Stimulated activated CD4-positive, alpha-beta T cell treated with anti-CD3 and anti-CD28 coated beads, Interleukin-4, amount 100 ng/mL, for 1 hour (primary cell): ENCODE measurements at places on chromosomes 4 and X.

DNA sequence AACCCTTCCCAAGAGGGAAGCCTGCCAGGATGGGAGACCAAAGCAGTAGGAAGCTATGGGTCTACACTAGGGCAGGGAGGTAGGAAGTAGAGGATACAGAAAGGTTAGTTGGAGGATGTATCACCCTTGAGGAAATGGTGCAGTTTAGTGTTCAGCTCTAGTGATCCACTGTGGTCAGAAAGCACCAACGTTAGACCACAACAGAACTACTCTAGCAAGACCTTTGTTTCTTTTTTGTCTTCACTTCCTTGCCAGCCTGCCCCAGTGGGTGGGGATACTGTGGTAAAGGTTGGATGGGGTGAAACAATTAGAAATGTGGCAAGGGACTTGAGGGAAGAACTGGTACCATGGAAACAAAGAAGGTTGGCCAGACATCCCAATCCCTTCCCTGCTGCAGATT is 83.3 kb downstream of the DDIT4L start:
- DNase-seq = no peak

DNA sequence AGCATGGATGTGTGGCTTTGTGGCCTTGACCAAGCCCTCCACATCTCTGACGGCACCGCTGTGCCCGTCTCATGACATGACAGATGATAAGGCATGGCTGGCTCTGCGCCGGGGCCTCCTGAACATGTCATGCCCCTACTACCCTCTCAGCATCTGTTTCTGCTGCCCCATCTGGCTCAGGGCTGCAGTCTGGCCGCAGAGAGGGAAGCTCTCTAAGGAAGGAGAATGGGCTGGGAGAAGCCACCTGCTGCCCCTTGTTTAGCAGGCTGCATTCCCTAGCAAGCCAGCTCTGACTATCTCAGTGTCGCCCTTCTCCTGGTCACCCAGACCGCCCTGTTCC is 7.2 kb downstream of the ZNF185 start:
- no peak for DNase-seq

- no peak for DNase-seq
Observed at GRCh38 chr4:178556796-178557195, 1114.6 kb upstream of the AGA start.

GRCh38 chrX:5802391-5802790 is 426.3 kb downstream of the NLGN4X start:
- DNase-seq = no peak

DNA sequence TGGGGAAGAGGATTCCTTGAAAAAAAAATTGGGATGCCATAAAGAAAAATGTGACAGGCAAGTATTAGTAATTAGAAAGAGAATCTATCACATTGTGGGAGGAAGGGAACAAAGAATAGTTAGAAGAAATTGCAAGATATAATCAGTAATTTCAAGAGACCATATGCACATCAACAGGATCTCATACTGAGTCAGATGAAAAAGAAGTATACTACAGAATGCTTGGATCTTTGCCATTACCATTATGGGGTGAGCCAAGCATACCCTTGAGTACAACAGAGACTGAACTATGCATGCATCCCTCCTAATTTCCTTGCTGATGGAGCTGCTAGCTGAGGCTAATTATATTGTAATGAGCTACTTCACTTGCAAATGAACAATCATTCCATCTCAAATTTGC is 287.6 kb downstream of the PAPSS1 start:
- no peak for DNase-seq

GRCh38 chrX:103212749-103213457 is 2.0 kb upstream of the BEX4 start:
- DNase-seq = no peak

DNA sequence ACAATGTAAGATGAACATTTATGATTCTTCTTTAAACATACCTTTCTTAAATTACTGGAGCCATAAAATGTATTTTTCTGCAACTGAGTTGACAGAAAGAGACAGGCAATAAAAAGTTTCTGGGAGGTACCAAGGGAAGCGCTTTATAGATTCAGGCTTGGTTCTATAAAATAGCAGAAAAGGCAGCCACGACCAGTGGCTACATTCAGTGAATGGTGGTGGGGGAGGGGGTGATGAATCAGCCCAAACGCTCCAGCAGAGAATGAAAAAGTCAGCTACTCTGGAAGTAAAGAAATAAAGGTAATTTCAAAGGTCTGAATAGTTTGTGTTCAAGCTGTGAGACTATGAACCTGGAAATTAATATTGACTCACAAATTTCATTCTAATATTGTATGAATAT is 456.1 kb downstream of the KCTD8 start:
- DNase-seq = no peak

- DNase-seq = no peak
Observed at GRCh38 chrX:64580605-64581004, 185.4 kb upstream of the MTMR8 start.

DNA sequence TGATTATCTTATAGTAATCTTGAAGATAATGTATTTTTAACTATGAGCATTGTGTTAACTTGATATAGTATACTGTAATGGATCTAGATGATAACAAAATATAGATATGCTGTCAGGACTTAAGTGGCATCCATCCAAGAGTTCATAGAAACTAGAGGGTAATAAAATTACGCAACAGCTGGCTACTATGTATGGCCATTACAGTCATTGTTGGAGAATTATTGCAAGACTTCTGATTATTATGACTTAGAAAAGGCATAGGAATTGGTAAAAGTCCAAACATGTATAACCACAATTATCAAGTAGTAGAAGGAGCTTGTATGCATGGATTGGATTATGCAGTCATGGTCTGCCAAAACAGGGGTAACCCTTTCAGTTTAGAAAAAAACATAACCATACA is 9.5 kb downstream of the OGT start:
- no peak for DNase-seq

- no peak for DNase-seq
Observed at GRCh38 chrX:56766554-56767347, 37.7 kb downstream of the NBDY start.

DNA sequence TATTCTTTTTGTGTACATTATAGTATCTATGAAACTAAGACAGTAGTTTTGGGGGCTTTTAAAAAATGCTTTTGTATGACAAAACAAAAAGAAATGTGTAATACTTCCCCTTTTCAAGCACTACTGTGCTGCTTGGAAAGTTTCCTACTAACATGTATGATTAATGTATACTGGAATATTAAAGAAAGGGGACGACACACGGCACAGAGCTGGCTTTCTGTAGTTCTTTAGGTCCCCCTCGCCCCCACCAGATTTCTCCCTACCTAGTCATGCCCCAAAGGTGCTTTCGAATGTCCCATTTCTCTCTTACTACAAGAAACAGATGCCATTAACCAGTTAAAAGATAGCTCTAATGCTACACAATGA is 1.6 kb upstream of the AP1S2 start:
- DNase-seq = no peak

DNA sequence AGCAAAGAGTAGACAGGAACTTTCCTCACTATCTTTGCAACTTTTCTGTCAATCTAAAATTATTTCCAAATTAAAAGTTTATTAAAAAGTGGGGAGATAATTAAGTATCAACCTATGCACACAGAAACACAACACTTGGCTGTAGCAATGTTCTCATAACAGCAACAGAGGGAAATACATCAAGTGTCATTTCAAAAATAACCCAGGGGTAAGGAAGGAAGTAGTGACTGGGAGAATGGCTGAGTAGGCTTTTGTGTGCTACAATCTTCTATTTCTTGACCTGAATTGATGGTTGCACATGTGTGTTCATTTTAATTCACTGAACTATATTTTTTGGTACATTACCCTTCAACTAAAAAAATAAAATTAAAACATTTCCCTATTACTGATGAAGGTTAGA is 67.5 kb downstream of the ABCG2 start:
- DNase-seq = no peak

GRCh38 chr4:20217521-20217920 is 34.2 kb upstream of the SLIT2 start:
- no peak for DNase-seq

DNA sequence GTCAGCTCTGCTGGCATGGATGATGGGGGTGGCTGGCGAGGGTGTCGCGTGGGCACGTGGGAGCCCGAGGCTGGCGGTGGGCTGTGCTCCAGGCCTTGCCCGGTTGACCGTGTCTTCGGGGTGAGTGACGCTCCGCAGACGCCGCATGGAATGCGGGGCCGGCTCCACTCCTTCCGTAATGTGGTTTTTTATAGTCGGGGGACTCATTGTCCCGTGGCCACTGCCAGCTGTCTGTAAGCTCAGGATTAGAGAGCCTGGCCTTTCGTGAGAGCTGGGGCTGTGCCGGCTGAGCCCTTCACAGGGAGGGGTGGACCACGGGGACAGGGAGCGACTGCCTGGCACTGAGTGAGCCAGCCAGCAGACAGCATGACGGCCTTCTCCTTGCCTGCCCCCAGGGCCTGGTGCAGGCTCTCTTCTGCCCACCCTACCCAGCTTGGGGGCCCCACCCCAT is 20.4 kb downstream of the DOK7 start:
- DNase-seq = no peak

- DNase-seq = no peak
Observed at GRCh38 chrX:107721318-107721717, 54.3 kb downstream of the TSC22D3 start.

DNA sequence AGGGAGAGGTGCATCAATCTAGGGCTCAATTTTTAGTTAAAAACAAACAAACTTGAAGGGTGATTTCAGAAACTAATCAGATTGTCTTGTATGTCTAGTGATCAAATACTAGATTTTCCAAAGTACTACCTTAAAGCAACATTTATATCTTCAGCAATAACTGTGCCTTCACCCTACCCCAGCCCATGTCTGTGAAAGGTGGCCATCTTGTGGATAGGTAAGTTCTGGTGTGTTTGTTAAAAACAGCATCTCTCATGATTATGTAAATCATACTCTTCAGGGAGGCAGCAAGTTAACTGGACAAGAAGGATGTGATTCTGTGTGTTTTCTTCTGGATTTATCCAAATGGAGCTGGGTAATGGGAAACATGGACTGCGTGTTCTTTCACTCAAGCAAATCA is 81.4 kb upstream of the ACSL1 start:
- DNase-seq = no peak

- no peak for DNase-seq
Observed at GRCh38 chr4:36325499-36325898, 44.1 kb downstream of the DTHD1 start.

- no peak for DNase-seq
Observed at GRCh38 chrX:108159028-108159670, 67.6 kb downstream of the ATG4A start.

DNA sequence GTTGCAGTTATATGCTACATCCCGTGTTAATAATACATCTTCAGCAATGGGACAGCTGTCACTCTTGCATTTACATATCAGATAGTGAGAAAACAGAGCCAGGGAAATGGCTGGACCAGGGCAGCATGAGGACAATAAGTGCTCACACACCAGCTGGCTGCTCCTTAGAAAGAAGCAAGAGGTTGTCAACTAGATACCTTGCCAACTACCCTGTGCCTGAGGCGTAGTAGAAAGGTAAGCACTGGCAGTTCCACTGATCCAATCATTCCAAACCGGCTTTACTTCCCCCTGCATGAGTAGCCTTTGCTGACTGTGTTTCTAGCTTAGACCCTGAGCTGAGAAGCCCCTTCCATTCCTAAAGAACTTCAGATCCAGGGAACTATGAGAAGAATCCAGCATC is 52.2 kb upstream of the FGF13 start:
- no peak for DNase-seq

DNA sequence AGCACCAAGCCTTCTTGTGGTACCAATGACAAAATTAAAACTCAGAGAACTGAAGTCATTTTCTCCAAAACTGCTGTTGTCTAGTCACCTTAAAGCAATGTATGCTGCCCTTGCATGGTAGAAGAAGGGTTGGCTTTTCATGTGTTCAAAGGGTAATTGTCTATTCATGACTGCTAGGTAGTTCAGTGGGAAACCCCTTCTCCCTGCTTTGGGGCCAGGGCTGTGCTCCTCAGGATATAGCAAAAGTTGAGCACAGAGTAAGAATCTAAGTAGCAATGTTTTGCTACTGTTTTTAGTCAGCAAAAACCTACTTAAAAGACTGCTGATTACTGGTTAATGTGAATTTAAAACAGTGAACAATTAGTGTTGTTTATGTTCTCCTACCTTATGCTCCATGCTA is 30.8 kb upstream of the FAM9B start:
- no peak for DNase-seq

DNA sequence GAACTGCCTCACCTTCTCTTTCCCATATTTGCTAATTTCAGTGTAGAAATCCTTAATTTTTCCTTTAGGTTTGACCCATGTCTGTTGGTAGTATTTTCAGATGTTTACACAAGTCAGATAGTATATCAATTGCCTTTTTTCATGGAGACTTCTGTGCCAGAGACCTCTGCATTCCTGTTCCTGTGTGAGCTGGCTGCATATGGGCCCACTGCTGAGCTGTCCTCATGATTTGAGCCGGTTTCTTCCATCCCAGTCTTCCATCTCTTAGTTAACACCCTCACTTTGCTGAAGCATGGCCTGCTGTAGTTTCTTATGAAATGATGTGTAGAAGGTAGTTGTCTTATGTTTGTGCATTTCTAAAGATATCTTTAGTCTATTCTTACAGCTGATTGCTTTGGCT is 40.0 kb downstream of the CDS1 start:
- DNase-seq = no peak

DNA sequence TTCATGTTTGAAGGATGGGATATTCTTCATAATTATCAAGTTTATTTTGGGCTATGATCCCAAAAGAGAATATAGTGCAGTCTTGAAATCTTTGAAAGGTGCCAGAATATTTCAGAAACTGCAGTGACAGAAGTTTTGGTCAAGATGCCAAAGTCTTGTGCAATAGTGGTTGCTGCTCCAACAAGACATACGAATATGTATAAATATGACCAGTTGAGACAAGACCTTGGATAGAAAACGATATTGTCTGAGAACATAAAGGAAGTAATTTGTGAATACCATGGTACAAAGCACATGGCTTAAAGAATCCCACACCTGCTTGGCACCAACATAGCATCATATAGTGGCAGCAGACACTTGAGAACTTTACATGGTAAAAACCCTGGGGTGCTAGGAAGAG is 48.6 kb upstream of the AMELX start:
- no peak for DNase-seq

DNA sequence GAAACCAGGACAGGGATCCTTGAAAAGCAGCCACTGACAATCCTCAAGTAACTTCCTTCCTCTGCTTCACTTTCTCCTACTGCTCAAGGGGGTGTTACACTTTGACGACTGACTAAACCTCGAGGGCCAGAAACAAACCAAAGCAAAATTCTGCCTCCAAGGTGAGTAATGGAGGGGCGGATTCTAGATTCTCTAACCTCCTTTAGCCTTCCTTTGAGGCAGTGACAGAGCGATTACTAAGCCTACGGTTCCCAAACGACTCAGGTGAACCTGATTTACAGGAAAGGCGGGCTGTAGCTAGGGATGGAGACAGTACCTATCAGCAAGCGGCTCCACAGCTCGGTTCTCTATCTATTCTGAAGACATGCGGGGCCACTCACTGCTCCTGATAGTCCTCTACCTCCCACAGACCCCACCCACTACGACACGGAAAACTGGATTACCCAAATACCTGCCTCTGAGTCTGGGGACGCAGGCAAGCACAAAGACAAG is 487 bp downstream of the TBCK start:
- no peak for DNase-seq

GRCh38 chr4:123327346-123327745 is 69.2 kb upstream of the SPRY1 start:
- no peak for DNase-seq
